Stimulated activated CD8-positive, alpha-beta memory T cell treated with anti-CD3 and anti-CD28 coated beads, Interleukin-12 subunit alpha, Interleukin-12 subunit beta, amount 100 ng/mL, for 4 hours (primary cell): ENCODE measurements at places on chromosomes 6 and 20.
A peak's percentile ranks its signal among the peaks of the same experiment; 100 is the strongest.

DNA sequence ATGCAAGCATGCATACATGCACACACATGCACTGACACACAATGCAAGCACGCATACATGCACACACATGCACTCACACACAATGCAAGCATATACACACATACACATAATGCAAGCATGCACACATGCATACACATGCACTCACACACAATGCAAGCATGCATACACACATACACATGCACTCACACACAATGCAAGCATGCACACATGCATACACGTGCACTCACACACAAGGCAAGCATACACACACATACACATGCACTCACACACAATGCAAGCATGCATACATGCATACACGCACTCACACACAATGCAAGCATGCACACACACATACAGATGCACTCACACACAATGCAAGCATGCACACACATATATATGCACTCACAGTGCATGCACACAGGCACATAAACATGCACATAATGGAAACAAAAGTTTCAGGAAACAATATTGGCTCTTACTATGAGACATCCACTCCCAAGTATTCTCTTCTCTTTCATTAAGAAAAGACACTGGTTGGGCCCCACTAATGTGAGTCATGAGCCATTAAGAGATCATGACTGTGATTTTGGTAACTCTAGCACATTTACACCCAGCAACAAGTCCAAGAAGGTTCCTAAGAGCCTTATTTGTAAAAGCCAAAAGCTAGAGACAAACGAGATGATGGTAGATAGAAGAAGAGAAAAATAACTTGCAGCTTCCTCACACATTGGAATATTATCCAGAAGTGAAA is 22.2 kb downstream of the APCDD1L start:
- no peak for DNase-seq

- DNase-seq: no peak
These were observed 230.7 kb downstream of the TFAP2C start for GRCh38 chr20:56859801-56860261.

DNA sequence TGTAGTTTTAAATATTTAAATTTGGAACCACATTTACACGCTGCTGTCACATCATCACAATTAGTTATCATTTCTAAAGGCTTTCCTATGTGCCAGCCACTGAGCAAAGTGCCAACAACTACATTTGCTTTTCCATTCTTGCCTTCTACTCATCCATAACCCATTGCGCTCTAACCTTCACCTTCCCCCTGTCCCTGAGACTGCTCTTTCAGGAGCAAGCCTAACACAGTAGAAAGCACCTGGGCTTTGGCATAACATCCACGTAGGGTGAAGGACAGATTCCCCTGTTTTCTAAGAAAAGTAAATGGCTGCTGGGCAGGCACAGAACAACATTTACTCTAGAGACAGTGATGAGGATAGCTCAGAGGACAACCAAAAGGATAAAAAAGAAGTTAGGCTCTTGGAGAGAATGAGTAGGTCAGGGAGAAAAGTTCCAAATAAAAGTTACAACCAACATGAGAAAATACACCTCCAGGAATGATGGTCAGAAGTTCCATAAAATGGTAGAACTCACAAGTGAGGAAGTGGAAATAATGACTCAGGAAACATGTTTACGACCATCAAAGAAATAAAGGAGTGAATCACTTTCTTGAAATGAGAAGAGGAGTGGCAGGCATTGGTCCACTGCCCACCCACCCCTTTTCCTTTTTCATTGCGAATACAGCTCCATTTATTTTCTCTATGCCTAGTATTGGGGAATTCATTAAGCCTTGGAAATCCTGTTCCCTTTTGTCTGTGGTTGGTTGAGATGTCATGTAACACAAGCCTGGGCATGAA is 77.2 kb downstream of the PFDN4 start:
- DNase-seq: no peak

- DNase-seq: no peak
These were observed 134.0 kb upstream of the PHACTR1 start for GRCh38 chr6:12582421-12583110.

DNA sequence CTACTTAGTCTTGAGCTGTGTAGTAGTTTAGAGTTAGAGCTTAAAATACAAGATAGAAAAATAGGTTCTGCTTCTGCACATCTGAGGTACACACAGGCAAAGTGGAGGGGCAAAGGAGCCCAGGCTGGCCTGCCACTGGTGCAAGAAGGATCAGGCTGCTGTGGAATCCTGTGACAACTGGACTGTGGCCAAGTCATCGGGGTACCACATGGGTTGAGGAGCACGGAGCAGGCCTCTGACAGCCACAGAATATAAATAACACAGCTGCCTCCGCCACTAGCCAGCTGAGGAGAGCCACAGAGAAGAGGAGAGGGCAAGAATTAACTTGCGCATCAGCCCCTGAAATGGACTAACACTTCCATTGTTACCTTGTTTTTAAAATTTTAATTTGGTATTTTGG is 206.0 kb upstream of the MARCKS start:
- DNase-seq: no peak

DNA sequence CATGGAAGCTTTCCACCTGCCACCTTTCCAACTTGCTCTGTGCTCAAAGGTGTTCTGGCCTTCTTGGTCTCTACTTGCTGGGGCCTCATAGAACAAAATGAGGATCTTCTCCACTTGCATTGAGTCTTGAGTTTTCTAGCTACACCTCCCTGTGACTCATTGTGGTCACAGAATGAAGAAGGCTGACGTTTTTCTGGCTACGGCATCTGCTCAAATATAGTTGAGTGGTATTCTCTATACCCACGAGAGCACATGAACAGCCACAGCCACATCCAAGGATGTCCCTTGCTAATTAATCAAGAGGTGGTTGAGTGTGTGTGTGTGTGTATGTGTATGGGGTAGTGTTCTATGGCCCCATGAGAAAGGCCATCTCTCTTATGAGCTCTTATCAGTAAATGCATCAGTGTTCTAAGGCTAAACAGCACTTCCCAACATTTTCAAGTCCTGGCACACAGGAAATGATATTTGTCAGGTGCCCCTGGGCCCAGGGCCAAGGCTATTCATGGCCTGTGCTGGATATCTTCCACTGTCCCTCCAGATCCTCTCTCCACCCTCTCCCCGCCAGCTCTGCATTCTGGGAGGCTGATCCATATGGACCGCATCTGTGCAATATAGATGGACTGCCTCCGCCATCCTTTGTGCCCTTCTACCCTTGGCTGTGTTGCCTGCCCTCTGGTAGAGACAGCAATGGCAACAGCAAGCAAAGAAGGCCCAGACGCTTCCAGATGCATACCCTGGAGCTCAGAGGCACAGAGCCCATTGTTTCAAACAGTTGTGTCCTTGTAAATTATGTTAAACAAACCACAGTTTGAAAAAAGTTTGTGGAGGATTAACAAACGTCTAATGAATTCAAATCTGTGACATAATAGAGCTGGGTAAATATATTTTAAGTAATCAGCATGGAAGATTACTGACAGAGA is 150.2 kb downstream of the LRFN2 start:
- peak; percentile 4 for DNase-seq

DNA sequence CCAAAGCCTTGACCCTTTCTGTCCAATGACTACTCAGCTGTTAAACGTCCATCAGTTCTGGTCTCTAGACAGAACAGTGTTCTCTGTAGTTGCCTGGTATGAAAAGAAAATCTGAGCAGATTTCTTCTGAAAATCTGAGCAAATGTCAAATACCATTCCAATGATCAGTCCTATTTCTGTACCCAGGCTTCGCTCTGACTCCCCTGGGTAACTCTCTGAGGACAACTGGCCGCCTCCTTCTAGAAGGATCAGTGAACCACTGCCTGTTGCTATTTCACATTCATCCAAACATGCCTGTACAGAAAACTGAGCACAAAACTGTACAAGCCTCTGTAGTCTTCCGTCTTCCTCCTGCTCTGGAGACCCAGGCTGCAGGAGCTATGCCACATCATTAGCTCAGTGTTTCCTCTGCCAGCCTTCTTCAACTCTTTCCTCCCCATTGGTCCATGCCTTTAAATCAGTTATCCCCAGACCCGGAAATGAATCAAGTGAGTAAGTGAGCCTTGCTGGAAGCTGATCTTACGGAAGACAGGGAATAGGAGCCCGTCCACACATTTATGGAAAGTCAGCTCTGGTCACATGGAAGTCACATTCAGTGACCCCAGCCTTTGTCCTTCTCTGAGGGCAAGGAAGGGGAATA is 63.3 kb downstream of the DAAM2 start:
- DNase-seq: no peak

GRCh38 chr6:81515562-81516453 is 236.7 kb downstream of the TENT5A start:
- no peak for DNase-seq

DNA sequence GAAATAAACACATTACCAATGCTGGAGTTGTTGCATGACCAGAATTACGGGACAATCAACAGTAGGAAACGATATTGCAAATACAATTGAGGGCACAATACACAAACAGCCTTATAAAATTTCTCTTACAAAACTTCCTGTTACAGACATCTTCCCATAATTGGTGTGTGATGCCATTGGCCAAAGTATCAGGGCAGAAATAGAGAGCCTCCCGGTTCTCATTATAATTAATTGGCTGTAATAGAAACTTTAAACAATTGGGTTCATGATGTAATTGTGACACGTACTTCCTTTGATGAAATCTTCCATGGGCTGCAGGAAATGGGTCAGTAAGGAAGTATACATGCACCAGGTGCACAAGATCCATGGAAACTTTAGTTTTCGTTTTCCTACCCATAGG is 40.3 kb upstream of the RALGAPA2 start:
- DNase-seq: no peak
